ENCODE measurements at places on chromosomes 2 and 18.

- DNase-seq = no peak
Observed at GRCh38 chr2:8542381-8543059, 139.3 kb upstream of the ID2 start.

DNA sequence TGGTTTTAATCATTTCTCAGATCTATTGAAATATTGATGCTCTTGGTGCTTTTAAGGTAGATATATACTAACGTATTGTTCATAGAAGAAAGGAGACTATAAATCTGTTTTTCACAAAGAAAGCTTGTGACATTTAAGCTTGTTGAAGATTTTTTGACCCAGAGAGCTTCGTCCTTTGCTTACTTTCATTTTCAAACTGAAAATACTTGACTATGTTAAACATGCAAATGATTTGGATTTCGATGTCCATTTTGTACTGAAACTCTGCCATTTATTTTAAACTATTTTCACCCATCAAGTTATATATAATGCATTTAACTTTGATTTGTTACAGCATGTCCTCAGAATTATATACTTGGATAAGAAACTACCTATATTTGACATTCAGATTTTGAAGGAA lies 85.2 kb downstream of the SLC4A10 start:
- DNase-seq = no peak

DNA sequence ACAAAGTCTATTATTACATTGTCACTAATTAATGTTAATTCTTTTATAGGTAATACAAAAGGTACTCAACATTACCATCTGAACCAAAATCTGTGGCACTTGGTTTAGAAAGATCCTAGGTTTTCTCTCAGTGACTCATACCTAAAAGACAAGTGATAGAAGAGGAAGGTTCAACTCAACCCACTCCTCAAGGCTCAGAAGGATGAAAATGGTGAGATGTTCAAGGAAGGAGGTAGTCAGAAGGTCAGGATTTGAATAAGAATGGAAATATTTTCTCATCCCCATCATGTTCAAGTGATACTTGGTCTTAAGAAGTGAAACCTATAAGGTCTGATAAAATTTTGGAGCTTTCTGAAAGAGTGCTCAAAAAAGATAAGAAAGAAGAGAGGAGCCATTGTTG lies 86.4 kb upstream of the FBXO11 start:
- no peak for DNase-seq

GRCh38 chr2:56148825-56149224 lies 35.0 kb upstream of the CCDC85A start:
- DNase-seq = no peak

DNA sequence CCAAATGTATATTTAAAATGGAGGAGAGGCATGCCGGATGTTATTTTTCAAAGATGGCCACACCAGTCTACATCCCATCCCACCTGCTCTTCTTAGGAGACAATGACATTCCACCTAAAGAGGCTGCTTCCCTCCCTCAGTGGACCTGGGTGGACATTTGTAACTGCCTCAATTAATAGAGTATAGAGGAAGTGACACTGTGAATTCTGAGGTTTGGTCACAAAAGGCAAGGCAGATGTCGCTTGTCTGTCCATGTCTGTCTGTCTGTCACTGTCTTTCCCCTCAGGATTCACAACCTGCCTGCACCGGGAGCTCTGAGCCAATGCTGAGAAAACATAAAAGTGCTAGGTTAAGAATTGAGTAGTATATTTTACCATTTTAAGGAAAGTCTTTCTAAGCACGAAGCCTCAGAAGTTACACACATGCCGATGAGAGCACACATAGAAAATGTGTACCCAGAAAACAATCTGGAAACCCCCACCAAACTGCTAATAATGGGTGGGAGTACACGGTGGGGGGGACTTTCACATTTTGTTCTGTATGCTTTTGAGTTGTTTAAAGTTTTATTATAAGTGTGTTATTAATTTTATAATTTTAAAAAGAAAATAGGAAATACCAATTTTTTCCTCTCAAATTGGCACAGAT lies 21.0 kb downstream of the MIB1 start:
- no peak for DNase-seq
